Kidney tubule cell (primary cell): ENCODE measurements at places on chromosomes 16 and 17.

DNA sequence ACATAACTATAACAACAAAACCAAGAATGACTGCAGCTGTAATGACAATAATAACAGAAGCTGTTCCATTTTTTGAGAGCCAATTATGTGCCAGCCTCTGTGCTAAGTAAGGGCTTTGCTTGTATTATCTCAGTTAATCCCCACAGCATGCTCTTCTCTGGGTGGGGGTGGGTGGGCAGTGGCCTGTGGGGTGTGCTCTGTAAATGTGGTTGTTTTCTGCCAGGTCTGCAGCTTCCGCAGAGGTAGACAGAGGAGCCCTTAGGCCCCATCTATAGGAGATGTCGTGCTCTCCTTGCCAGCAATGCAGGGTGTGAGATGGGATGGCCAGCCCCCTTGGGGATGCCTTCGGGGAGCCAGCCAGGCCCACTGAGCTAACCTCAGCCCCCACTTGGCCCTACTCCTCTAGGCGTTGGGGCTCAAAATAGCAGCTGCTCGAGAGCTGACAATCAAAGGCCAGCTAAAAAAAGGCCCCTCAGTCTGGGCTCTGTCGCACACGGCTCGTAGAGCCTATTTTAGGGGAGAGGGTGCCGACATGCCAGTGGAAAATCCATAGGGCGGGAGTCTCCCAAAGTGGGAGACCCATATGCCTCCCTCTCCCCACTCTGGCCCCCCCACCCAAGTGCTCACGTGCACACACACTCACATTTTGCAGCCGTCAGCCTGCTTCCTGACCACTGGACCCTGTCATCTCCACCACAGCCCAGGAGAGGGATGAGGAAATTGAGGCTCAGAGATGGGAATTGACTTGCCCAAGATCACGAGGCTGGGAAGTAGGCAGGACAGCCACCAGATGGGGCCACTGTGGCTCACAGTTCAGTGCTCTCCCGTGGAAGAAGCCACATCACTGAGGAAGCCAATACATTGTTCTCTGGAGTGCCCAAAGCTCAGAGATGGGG lies 15.8 kb downstream of the CDH16 start:
- no peak for DNase-seq

GRCh38 chr17:74822335-74822938 lies 37.2 kb downstream of the GRIN2C start:
- DNase-seq = no peak

GRCh38 chr17:81397314-81398175 lies 2.3 kb downstream of the BAHCC1 start:
- peak; percentile 70 for DNase-seq

- no peak for DNase-seq
Measured at GRCh38 chr16:55915096-55915827, 40.1 kb upstream of the CES5A start.

GRCh38 chr16:57826706-57827625 lies 24.7 kb upstream of the KIFC3 start:
- peak; percentile 83 for DNase-seq

GRCh38 chr17:3433741-3434140 lies at the start of gene OR1E2:
TSS of gene OR1E2 (minus strand) at chr17:3433841. CDS start at chr17:3433841, 0 bp downstream.
- no peak for DNase-seq

- no peak for DNase-seq
Measured at GRCh38 chr16:22670044-22670536, 143.9 kb upstream of the HS3ST2 start.

DNA sequence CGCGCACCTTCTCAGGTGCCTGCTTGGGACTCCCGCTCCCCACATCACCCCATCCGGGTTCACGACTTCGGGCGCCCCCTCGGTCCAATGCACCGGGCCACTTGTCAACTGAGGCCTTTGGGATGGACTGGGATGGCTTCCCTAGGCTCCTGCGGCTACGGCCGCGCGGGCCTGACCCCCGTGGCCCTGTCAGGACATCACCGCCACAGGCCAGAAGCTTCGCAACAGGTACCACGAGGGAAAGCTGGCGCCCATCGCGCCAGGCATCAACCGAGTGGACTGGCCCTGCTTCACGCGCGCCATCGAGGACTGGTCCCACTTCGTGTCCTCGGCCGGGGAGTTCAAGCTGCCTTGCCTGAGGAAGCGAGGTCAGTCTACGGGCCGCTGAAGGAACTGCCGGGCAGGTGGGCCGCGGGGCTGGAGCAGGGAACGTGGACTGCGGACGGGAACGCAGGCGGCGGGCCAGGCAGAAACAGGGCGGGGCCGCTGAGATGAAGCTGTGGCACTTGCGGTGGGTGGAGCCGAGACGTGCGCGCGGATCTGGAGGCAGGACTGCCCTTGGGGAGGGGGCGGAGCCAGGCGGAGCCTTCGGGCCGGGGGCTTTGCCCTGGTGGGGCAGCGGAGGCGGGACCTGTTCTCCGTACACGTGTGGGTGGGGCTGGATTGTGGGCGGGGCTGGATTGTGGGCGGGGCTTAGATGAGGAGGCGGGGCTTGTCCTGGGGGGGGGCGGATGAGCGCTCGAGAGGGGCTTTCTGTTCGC lies 13.7 kb upstream of the CNGB1 start:
- peak; percentile 70 for DNase-seq

DNA sequence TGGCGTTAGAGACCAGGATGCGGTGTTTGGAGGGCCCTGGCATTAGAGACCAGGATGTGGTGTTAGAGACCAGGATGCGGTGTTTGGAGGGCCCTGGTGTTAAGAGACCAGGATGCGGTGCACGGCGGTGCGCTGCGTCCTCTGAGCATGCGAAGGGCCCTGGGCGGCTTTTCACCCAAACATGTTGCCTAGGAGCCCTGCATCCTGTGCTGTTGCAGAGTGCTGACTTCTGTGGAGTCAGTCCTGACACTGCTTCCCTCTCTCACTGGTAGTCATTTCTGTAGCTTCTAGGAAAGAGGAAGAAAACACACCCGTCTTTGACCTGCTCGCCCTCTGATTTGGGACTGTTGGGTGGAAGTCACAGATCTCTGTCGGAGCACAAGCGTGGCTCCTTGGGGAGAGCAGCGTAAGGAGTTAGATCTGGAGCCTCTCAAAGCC lies 141.2 kb downstream of the LAT start:
- DNase-seq = no peak

- DNase-seq = no peak
Measured at GRCh38 chr16:50984688-50985087, 166.4 kb downstream of the SALL1 start.

- no peak for DNase-seq
Measured at GRCh38 chr17:57401556-57402488, 145.5 kb downstream of the MSI2 start.

GRCh38 chr17:1322480-1322879 lies 43.0 kb downstream of the TRARG1 start:
- no peak for DNase-seq

GRCh38 chr16:3946604-3947180 lies 66.2 kb upstream of the CREBBP start:
- no peak for DNase-seq
